ENCODE measurements at places on chromosomes 12 and 14.
A peak's percentile ranks its signal among the peaks of the same experiment; 100 is the strongest.

DNA sequence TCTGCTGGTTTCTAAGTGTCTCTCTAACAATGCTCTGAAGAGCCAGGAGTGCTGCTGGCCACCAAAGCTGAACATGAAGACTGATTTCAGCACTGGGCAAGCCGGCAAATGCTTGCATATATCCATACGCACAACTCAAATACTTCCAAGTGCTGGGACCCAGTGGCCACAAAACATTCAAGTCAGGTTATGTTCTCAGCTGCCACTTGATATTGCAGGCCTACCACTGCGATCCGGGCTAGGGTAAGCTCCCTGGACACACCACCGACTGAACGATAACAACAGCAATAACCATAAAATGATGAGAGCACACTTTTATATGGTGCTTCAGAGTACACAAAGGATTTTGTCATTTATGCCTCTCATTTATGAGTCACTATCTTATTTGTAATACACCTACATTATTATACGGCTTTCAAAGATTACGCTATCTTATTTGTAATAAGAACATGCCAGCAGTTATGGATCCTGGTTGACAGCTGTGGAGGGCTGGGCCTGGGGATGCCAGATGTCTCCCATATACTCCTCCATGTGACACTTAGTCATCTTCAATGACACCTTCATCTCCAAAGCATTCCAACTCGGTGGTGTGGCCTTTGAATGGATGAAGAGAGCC, 35.5 kb downstream of the CRACR2A start:
- DNase-seq: no peak

GRCh38 chr14:105138551-105139111, 29.9 kb downstream of the JAG2 start:
- DNase-seq: no peak

GRCh38 chr12:79373896-79374499, 316.8 kb downstream of the PAWR start:
- DNase-seq: peak; percentile 16

DNA sequence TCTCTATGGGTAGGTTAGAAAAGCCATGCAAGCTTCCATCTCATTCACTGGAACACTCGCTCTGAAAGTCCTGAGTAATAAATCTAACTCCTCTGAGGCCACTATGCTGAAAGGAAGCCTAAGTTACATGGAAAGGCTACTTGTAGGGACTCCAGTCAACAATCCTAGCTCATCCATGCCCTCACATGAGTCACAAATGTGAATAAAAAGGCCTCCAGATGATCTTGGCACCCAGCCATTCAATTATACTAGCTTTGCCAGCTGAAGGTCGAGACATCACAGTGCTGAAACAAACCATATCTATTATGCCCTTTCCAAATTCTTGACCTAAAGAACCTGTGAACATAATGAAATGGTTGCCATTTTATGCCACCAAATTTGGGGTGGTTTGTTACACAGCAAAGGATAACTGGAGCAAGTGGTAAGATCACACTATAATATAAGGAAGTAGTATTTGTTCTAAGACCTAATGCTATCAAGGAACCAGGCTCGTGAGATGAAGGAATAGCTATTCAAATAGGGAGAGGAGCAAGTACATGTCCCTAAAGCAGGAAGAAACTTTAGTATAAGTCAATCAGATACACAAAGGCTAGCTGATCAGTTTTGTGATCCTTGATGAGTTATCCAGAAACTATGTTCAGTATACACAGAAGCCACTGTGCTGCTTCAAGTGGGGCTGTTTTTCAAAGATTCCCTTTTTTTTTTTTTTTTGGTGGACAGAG, 142.1 kb downstream of the MED13L start:
- DNase-seq: peak; percentile 52

DNA sequence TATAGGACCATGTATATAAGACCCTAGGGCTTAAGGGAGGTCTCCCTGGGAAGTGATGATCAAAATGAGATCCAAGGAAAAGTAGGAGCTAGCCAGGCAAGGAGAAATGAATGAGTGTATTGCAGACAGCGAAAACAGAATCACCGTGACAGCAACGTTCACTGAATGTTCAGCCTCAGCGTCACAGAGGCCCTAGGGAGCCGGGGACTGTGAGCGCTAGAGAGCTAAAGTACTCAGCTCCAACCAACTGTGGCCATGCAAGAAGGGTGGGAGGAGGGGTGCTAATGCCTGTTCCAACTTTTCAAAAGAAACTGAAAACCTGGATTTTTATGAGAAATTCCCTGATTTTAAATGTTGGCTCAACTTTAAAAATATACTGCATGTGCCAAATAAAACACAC, 105.5 kb upstream of the CCND2 start:
- no peak for DNase-seq

DNA sequence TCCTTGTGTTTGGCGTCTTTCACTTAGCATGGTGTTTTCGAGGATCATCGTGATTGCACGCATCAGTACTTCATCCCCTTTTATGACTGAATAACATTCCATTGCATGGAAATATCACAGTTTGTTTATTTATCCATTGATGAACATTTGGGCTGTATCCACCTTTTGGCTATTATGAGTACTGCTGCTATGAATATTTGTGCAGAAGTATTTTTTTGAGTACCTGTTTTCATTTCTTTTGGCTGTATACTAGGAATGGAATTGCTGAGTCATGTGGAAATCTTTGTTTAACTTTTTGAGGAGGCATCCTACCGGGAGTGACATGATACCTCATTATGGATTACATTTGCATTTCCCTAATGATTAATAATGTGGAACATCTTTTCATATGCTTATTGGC, 66.4 kb downstream of the WNK1 start:
- no peak for DNase-seq

DNA sequence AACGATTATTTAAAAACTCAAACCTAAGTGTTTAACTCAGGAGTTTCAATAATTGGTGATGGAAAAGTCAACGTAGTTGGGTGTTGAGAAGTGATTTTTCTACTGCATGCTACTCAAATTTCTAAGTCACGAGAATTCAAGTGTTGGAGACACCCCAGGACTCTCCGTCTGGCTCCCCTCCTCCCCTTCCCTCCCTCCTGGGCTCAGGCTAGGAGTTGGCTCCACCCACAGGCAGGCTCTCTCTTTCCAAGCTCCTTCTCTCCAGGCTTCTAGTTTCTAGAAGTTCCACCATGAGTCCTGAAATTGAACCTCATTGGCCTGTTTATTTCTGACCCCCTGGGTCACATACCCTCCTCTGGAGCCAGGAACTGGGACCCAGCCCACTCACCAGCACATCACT, 73.0 kb downstream of the TMEM132D start:
- no peak for DNase-seq

- no peak for DNase-seq
Observed at GRCh38 chr12:64891629-64892028, 67.2 kb downstream of the TBC1D30 start.

GRCh38 chr12:91119089-91119488, 7.8 kb upstream of the LUM start:
- DNase-seq: no peak

DNA sequence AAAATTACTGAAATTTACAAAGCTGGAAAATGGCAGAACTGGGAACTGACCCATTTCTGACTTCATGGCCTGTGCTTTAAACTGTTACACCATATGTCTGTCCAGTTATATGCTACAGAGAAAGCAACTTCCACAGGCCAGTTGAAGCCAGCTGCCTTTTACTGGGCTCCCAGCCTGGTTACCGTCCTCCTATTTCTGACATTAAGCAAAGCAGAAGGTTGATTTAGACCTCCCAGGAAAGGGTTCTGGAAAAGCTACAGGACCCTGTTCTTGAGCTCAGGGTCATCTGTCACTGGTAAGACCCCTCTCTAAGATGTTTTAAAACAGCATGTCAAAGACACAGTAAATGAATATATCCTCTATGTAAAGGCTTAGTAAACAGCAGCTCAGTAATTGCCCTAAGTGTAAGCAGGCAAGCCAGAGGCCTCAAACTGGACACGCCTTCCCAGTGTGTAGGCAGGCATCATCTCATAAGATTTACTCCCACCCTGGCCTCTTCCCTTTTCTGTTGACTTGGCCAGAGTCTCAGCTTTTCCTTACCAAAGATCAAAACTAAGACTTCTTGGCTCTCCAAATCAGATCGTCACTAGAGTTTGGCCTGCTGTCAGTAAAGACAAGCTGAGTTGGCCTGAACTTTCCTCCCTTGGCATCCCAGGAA, 55.4 kb upstream of the RNU6-8 start:
- peak; percentile 16 for DNase-seq

- no peak for DNase-seq
Observed at GRCh38 chr12:124049451-124050094, 76.6 kb downstream of the ZNF664 start.

DNA sequence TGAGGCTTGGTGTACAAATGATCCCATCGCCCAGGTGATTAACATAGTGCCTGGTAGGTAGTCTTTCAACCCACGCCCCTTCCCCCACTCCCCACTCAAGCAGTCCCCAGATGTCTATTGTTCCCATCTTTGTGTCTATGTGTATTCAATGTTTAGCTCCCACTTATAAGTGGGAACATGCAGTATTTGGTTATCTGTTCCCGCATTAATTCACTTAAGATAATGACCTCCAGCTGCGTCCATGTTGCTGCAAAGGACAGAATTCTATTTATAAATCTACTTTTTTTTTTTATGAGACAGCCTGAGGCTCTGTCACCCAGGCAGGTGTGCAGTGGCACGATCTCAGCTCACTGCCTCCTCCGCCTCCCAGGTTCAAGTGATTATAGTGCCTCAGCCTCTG, 15.7 kb downstream of the SPX start:
- no peak for DNase-seq

- DNase-seq: no peak
Observed at GRCh38 chr12:82329508-82329907, 28.7 kb downstream of the CCDC59 start.

DNA sequence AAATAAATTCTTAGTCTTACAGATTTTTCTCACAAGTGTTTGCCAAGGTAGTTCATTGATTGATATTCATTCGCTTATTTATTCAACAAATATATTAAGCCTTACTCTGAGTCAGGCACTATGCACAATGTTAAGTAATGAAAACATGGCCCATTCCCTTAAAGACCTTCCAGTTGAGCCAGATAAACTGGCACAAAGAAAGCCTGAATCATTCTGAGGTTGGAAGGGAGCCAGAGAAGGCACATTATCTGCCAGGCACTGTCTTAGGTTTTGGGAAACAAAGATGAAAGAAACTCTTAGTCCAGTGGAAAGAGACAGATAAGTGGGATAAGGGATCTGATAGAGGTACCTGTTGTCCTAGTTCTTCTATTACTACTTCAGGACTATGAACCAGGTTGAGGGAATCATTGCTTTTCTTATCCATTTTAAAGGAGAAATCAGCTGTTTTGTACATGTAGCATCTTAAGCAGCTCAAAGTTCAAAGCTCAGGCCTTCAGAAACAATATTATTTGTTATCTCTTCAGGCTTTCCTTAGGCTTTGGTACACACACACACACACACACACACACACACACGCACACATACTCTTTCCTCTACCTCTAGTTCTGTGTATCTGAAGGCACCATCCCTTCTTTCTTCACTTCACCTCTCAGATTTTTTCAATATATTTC, 27.0 kb downstream of the PDE6H start:
- DNase-seq: no peak

DNA sequence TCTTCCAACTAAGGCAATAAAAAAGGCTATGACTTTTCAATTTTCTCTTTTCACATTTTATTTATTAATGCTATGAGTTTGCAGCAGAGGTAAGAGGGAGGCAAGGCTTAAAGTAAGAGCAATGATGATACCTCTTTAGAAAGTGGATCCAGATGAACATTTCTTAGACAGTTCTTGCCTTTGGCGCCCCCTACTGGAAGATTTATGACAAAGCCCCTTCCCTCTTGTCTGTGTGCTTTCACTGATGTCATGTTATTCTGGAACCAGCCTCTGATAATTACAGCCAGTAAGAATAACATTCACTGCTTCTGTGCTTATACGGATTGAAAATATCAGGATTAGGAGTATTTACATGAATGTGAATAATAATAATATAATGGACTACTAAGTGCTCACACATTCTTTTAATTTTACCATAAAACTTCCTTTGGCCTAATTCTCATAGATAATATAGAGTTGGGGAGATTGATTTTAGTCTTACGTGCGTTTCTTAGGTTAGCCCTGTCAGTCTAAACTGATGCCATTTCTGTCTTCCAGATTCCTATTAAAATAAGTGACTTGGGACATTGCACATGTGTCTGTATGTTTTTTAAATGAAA, 1929.9 kb upstream of the SEL1L start:
- DNase-seq: peak; percentile 38

DNA sequence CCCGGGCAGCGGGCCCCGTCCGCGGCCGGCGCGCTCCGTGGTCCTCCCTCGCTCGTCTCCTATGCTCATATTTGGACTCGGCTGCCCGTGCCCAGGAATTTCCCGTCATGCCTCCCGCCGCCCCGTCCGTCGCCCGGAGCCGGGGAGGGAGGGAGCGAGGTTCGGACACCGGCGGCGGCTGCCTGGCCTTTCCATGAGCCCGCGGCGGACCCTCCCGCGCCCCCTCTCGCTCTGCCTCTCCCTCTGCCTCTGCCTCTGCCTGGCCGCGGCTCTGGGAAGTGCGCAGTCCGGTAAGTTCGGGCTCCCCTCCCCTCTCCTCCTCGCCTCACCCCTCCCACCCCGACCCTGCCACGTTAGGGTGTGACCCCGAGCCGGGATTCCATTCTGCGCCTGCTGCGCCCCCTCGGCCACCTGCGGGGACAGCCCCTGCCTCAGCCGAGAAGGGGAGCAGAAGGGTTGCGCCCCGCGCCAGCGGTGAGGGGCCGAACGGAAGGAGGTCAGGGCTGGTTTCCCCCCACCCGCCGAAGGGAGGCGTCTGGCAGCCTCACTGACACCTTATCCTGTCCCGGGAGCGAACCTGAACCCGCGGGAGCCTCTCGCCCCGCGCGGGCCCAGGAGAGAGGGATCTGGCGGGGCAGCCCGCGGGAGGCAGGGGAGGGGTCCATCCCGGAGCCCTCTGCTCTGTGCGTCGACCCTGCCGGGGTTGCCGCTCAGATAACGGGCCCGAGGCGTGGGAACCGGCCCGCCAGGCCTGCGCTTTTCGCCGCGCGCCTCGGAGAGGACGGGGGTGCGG, at the start of gene MSRB3:
TSS of gene MSRB3 (plus strand) at position 108 of the 793 bp plus-strand sequence. CDS start 29,897 bp downstream, outside the sequence.
- peak; percentile 83 for DNase-seq

DNA sequence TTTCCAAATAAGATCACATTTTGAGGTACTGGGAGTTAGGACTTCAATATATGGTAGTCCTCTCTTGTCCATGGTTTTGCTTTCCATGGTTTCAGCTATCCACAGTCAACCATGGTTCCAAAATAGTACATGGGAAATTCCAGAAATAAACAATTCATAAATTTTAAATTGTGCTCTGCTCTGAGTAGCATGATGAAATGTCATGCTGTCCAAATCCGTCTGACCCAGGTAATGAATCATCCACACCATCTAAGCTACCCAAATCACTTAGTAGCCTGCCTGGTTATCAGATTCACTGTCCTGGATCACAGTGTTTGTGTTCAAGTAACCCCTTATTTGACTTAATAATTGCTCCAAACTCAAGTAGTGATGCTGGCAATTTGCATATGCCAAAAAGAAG, 197.9 kb downstream of the TMTC3 start:
- DNase-seq: peak; percentile 29

GRCh38 chr12:41250748-41251147, 62.6 kb downstream of the PDZRN4 start:
- DNase-seq: no peak

DNA sequence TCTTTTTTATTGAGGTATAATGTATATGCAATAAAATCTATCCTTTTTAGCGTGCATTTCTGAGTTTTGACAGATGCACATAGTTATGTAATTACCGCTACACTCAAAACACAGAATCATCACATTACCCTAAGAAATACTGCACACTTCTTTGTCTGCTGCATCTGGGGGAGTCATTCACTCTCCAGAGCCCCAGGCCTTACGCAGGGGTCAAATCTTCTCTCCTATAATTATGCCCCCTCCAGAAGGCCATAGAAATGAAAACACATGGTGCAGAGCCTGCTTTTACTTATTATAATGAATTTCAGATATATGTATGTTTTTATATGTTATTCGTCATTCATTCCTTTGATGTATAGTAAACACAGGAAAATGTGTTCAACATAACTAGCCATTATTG, 296.5 kb upstream of the TMEM132C start:
- no peak for DNase-seq
